ENCODE measurements at places on chromosomes 11 and 22.
A peak's percentile ranks its signal among the peaks of the same experiment; 100 is the strongest.

DNA sequence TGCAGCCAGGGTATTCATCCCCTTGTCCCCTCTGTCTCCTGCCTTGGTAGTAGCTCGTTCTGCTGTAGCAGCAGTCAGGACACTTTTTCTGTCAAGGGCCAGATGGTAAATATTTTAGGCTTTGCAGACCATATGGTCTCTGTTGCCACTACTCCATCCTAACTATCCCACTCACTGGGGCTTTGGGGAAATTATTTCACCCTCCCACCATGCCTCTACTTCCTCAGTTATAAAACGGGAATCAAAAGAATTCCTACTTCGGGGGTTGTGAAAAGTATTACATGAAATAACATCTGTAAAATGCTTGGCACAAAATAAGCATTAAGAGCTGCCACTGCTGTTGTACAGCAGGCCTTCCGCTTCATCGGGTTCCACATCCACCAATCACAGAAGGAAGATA, 89.9 kb upstream of the LDLRAD3 start:
- no peak overlapping the region for H3K4me3 ChIP-seq
- H3K27me3 ChIP-seq = no peaks in the 10 kb centered on the region

DNA sequence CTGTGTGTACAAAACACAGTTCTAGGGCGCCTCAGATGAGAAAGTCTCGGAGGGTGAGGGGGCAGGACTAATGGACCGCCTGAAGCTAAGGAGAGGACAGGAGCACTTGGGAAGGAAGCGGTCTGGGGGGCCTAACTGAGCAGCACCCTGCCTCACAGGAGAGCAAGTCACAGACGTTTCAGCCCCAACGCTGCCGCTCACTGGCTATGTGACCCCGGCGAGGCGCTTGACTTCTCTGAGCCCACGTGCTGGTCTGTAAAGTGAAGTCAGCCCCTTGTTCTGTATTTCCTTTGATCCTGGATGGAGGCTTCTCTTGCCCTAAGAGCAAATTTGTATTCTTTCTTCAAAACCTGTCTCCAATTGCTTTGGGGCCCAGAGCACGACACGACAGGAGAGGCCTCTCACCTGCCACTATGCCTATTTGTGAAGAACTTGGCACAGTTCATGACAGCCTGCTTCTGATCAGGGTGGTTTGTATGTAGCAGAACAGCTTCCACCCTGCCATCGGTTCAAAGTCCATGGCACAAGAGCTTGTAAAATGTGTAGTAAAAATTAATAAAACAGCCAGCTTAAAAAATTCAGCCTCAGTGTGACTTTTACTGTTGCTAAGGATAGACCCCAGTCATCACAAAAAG, 59.1 kb downstream of the WNT11 start:
- H3K27me3 ChIP-seq = no peaks in the 10 kb centered on the region
- H3K4me1 ChIP-seq = no peaks in the 10 kb centered on the region
- no peak for DNase-seq

DNA sequence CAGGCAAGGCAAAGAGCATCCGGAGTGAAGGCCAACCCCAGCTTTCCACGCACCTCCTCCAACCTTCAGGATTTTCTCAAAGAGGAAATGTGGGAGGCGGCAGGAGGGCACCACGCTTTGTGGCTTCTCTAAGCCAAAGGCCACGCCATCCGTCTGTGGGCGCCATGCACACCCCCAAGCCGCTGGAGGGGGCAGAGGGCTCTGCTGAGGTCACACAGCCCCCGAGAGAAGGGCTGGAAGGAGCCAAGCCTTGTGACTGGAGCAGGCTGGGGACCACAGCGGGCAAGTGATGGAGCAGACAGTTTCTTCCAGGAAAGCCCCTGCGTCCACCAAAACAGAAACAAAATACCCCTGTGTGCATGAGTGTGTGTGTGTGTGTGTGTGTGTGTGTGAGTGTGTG, 527.4 kb downstream of the BRD1 start:
- no peaks in the 10 kb centered on the region for H3K36me3 ChIP-seq
- H3K4me3 ChIP-seq = no peak overlapping the region
- no peaks in the 10 kb centered on the region for H3K27me3 ChIP-seq
- DNase-seq = no peak
- no peak overlapping the region for H3K27ac ChIP-seq

DNA sequence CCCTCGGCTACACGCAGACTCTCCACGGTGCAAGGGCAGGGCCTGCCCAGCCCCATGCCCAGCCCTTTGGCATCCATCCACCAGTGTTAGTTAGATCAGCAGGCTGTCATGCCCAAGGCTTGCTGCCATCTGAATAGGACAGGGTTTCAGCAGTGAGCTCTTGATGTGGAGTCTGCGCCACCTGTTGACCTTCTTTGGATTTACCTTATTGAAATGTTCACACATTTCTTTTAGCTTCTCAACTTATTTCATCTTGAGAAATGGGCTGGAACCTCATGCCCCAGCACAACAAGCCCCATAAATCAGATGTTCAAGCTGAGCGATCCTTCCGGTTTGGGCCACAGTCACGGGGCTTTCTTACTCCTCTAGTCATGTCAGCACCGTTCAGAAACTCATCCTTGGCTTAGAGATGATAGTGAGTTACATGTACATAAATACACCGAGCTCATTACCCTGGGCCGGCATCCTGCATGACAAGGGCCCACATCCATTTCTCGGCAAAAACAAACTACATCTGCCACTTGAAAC, 61.7 kb downstream of the PARVB start:
- DNase-seq = no peak
- no peak overlapping the region for H3K27ac ChIP-seq
- H3K27me3 ChIP-seq = no peaks in the 10 kb centered on the region
- no peaks in the 10 kb centered on the region for H3K36me3 ChIP-seq
- no peak overlapping the region for H3K4me3 ChIP-seq

GRCh38 chr11:126548581-126549550, 193.4 kb downstream of the ST3GAL4 start:
- no peaks in the 10 kb centered on the region for H3K27me3 ChIP-seq
- DNase-seq = no peak
- H3K27ac ChIP-seq = no peak overlapping the region
- no peaks in the 10 kb centered on the region for H3K36me3 ChIP-seq
- no peaks in the 10 kb centered on the region for H3K4me1 ChIP-seq
- H3K4me3 ChIP-seq = no peak overlapping the region

GRCh38 chr22:36891646-36892045, 21.8 kb upstream of the CSF2RB start:
- DNase-seq = no peak
- H3K4me3 ChIP-seq = no peak overlapping the region
- H3K36me3 ChIP-seq = no peaks in the 10 kb centered on the region
- no peak overlapping the region for H3K27ac ChIP-seq
- no peaks in the 10 kb centered on the region for H3K4me1 ChIP-seq

GRCh38 chr11:93784935-93785360, 866 bp downstream of the MED17 start:
- H3K4me3 ChIP-seq = peak overlapping the region; percentile 97
- H3K36me3 ChIP-seq = peaks cover 11% of the 10 kb centered on the region

GRCh38 chr11:9569588-9570164, 3.8 kb upstream of the WEE1 start:
- no peak for DNase-seq
- H3K27ac ChIP-seq = peak overlapping the region; percentile 96
- H3K36me3 ChIP-seq = no peaks in the 10 kb centered on the region
- no peak overlapping the region for H3K4me3 ChIP-seq

DNA sequence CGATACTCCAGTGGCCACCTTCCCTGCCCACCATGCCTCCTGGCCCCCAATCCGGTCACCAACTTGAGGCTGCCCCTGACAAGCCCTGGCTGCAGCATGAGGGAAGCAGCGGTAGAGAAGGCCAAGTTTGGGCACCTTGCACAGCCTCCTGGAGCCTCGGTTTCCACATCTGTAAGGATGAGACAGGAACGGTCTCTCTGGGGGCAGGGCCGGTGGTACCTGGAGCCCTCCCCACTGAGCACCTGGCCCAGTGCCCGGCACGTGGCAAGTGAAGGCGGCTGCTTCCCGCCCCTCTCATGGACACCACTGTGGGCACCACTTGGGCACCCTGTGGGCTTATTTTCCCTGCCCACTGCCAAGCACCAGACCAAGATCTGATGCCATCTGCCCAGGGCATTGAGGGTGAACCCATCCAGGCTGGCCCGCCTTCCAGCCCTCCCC, 77.8 kb downstream of the CDKN1C start:
- no peaks in the 10 kb centered on the region for H3K36me3 ChIP-seq
- H3K27ac ChIP-seq = no peak overlapping the region
- peak overlapping the region; percentile 39 for H3K4me3 ChIP-seq
- H3K4me1 ChIP-seq = peaks cover 18% of the 10 kb centered on the region

DNA sequence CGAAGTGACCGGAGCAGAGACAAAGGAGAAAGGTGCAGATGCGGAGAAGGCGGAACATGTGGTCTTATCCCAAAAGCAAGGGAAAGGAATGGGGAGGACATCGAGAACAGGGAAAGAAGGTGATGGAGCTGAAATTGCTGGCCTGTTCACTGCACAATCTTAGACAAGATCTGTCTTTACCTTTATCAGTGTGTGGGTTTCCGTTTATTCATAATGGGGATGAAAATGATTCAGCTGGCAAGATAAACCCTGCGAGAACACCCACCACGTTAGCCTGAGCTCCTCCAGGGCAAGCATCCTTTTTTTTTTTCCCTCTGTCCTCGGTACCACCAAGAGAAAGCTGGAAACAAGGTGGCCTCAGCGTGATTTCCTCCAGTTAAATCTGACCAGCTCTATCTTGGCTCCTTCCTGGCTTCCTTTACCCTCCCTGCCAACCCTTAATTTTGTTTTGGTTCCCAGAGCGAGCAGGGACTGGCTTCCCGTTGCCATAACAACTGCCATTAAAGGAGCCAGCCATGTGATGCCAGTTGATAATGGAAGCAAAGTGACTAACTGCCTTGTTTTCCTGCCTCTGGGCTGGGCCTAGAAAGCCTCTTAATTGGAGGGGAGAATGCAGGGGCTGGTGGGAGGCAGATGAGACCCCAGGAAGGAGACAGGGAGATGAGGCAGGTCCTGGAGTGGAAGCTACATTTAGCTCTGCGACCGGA, 4.2 kb downstream of the SGSM1 start:
- DNase-seq = peak; percentile 48
- peaks cover 11% of the 10 kb centered on the region for H3K4me1 ChIP-seq
- H3K4me3 ChIP-seq = peak overlapping the region; percentile 12
- no peaks in the 10 kb centered on the region for H3K36me3 ChIP-seq
- no peaks in the 10 kb centered on the region for H3K27me3 ChIP-seq

- H3K4me3 ChIP-seq = no peak overlapping the region
- no peak for DNase-seq
- H3K27me3 ChIP-seq = no peaks in the 10 kb centered on the region
- H3K36me3 ChIP-seq = peaks cover 11% of the 10 kb centered on the region
- H3K4me1 ChIP-seq = peaks cover 3% of the 10 kb centered on the region
Measured at GRCh38 chr22:40258501-40258915, 80.8 kb downstream of the TNRC6B start.

- peak overlapping the region; percentile 11 for H3K27ac ChIP-seq
- DNase-seq = no peak
- H3K4me3 ChIP-seq = no peak overlapping the region
- H3K36me3 ChIP-seq = no peaks in the 10 kb centered on the region
- no peaks in the 10 kb centered on the region for H3K4me1 ChIP-seq
Measured at GRCh38 chr11:86156397-86156955, 87.6 kb upstream of the PICALM start.

- DNase-seq = no peak
- H3K4me1 ChIP-seq = no peaks in the 10 kb centered on the region
Measured at GRCh38 chr11:125743681-125744080, 2.4 kb upstream of the PATE1 start.

DNA sequence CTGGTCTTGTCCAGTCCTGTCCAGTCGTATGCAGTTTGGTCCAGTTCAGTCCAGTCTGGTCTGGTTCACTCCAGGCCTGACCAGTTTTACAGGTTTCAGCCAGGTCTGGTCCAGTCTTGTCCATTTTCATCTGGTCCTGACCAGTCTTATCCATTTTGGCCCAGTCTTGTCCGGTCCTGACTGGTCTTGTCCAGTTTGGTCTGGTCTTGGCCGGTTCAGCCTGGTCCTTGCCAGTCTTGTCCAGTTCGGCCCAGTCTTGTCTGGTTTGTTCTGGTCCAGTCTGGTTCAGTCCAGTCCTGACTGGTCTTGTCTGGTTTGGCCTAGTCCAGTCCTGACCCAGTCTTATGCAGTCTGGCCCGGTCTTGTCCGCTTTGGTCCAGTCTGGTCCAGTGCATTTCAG, 380.2 kb downstream of the OR4C45 start:
- no peaks in the 10 kb centered on the region for H3K4me1 ChIP-seq
- H3K36me3 ChIP-seq = no peaks in the 10 kb centered on the region
- H3K27me3 ChIP-seq = no peaks in the 10 kb centered on the region
- H3K27ac ChIP-seq = no peak overlapping the region
- H3K4me3 ChIP-seq = no peak overlapping the region

DNA sequence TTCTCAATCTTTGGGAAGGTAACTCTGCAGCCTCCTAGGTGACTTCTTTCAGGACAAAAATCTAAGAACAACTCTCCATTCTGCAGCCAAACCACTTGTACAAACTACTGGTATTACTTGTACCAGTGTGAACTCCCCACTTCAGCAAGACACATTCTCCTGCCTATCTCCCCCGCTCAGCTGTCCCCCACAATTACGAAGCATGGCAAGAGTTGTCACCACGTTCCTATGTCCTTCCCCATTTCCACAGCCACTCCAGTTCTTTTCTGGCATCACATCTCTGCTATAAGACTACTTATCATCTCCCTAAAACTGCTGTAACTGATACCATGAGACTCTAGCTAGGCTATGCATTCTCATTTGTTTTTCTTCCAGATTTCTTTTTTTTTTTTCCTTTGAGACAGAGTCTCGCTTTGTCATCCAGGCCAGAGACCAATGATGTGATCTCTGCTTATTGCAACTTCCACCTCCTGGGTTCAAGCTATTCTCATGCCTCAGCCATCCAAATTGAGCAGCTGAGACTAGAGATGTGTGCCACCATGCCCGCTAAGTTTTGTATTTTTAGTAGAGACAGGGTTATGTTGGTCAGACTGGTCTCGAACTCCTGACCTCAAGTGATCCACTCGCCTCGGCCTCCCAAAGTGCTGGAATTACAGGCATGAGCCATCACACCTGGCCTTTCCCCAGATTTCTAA, 71.9 kb upstream of the CDON start:
- H3K36me3 ChIP-seq = no peaks in the 10 kb centered on the region
- no peak for DNase-seq
- no peak overlapping the region for H3K27ac ChIP-seq
- no peaks in the 10 kb centered on the region for H3K27me3 ChIP-seq
- no peak overlapping the region for H3K4me3 ChIP-seq

DNA sequence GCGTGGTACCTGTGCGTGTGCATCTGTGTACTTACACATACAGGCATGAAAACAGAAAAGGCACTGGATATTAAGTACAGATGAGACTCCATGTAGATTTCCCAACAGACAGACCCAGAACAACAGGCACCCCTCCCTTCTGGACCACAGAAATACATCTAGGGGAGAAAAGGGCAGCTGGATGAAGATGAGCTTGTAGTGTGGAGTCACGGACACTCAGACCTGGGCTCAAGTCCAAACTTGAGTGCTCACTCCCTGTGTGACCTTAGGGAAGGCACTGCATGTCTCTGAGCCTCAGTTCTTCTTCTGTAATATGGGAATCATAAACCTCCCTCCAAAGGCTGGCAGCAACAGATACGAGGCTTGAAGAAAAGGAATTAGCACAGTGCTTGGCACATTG, 108.9 kb downstream of the GALNT18 start:
- no peaks in the 10 kb centered on the region for H3K27me3 ChIP-seq
- no peak overlapping the region for H3K4me3 ChIP-seq
- H3K27ac ChIP-seq = no peak overlapping the region
- H3K36me3 ChIP-seq = no peaks in the 10 kb centered on the region

GRCh38 chr11:91435694-91436395, 788.8 kb upstream of the FAT3 start:
- H3K4me3 ChIP-seq = no peak overlapping the region
- no peaks in the 10 kb centered on the region for H3K4me1 ChIP-seq
- H3K27ac ChIP-seq = no peak overlapping the region
- DNase-seq = no peak

- peaks cover 22% of the 10 kb centered on the region for H3K4me1 ChIP-seq
- H3K36me3 ChIP-seq = no peaks in the 10 kb centered on the region
- peak overlapping the region; percentile 72 for H3K4me3 ChIP-seq
Measured at GRCh38 chr11:66289548-66290329, 796 bp upstream of the YIF1A start.
